Suppressor macrophage (primary cell): ENCODE measurements at places on chromosomes 12 and 14.

DNA sequence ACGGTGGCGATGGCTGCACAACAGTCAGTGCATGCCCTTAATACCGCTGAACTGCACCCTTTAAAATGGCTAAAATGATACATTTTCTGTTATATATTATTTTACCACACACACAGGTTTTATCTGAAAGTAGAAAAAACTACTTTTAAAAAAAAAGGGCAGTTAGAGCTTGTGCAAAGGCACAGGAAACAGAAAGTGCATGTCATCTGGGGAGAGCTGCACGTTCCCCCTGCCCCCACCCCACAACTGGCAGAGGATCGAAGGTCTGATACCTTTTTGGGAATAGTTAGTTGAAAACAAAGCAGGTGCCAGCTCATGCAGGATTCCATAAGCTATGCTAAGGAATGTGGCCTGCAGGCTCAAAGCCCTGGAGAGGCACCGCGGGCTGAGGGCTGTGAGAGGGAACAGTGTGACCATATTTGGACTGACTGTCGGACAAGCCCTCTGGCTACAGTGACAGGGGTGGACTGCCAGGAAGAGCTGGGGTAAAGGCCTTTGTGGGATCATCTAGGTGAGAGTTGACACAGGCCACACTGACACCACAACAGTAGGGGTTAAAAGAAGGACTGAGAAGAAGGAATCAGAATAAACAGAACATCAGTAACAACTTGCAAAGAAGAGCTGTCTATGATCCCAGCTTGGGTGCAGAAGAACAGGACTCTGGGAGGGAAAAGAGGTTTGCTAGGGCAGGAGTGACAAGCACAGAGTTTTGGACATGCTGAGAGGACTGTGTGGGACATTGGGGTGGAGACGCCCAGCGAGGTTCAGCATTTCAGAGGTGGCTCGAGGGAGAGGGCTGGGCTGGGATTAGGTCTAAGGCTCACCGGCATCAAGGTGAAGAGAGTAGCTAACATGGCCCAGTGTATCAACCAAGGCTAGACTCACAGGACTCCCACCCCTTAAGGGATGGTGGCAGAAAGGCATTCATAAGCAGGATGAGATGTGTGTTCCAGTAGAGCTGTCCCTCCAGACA is 54.6 kb downstream of the ACTN1 start:
- DNase-seq: no peak

DNA sequence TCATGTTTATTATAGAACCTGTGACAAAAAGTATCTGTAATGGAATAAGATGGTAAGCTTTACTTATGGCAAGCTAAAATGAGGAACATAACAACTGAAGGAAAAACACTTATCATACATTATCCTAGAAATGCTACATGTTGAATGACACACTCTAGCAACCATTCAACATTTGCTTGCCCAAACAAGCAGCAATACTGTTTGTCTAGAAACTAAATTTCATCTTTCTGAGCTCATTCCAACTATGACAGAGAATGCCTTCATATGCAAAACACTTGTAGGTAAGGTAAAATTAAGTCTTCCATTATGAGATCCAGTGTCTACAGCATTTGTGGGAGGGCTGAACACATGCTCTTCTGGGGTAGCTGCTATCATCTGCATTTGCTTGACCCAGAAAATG is 108.1 kb downstream of the MDGA2 start:
- no peak for DNase-seq

DNA sequence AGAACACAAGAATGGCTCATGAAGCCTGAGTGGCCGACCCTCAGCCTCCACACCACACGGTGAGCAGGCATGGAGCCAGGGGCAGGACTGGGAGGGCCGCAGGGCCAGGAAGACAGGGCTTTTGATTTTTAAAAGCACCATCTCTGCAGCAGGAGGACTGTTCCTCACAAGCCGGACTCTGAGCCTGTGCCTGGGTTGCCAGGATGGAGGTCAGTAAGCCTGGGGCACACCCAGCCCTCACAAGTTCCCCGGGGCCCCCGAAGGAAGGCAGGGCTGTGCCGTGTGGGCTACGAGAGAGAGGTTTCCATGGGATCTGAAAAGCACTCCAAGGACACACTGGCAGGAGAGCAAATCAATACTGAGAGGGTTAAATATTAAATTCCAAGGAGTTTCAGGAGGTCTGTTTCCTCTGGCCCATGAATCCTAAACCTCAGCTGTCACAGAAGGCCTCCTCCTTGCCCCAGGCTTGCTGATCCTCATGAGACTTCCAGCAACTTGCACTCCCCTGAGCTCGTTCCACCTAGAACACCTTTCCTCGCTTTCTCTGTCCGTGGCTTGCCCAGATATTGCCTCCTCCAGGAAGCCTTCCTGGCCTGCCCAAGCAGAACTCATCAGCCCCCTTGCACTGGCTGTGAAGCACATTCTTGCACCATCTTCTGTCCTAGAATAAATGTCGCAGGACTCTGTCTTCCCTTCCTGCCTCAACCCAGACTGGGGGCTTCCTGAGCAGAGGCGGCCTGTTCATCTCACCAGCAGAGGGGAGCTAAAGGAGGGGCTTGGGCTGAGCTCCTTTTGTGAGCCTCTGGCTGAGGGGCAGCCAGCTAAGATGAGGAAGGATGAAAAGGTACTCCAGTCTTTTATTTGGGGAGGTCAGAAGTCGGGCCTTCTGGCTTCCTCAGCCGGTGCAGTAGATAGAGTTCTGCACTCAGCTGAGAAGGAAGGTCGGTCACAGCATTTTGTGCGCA is 64.6 kb downstream of the CCDC88C start:
- no peak for DNase-seq

DNA sequence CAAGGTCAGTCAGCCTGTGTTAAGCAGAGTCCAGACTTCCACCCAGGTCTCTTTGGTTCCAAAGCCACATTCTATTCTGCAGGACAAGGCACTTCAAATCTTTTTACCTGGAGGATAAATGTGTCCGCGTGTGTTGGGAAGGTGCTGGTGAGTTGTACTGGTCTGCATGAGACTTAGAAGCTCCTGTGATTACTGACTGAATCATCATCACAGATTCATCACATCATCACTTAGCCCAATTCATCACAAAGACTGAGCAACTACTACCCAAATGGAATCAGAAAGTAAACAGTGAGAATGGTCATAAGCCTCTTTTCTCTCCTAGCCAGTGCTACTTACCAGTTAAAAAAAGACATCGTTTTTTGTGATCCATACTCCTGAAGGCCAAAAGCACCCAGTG is 5.3 kb downstream of the SLC15A5 start:
- DNase-seq: no peak

GRCh38 chr12:27571463-27571862 is 47.5 kb downstream of the PPFIBP1 start:
- no peak for DNase-seq

- no peak for DNase-seq
Measured at GRCh38 chr14:75991753-75992152, 6.2 kb downstream of the IFT43 start.

DNA sequence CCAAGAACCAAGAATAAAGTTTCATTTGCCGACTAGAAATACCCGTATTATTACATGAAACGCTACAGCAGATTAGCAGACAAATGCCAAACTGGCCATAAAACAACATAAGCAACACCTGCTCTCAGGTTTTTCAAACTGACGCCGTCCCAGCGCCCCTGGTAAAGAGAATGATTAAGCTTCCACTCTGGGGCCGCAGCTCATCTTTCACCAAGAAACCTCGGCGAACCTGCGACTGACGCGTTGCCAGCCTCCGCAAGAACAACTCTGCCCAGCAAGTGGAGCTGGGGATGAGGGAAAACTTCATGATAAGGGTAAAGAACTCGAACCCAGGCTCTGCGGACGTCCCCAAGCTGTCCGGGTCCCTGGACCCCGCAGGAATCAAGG is 530 bp downstream of the ARL1 start:
- no peak for DNase-seq

DNA sequence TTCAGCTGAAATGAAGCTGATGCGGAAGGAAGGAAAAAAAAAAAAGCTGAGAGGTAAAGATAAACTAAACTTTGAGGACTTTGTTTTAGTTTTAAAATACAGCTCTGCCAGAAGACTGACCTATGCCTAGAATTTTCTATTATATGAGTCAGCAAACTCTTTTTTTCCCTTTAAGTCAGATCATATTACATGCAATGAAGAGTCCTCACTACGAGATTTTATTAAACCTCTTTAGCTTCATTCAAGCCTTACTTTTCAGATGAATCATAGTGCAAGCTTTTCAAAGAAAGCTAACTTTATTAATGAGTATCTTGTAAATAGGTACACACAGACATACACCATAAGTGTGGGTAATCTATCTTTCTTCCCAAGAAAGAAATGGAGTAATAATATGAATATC is 57.8 kb upstream of the FSCB start:
- DNase-seq: no peak

DNA sequence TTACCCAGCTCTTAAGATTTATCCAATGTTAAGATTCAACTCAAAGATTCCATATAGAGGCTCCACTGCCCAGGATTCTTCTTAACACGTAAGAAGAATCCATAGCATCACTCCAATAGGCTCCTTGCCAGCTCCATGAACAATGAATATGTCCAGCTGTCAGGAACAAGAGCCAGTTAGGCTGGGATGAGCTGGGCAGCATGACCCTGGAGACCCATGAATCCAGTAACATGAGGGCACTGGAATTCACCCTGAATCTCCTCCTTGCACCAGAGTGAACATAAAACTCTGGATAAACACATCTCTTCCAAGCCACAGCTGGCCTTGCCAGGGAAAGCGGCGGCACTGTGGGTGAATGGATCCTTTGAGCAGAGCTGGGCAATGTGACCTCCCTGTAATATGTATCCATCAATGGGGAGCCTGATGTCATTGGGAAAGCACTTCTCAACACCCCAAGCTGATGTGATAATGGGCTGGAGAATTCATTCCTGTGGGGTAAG is 24.4 kb upstream of the TC2N start:
- no peak for DNase-seq

DNA sequence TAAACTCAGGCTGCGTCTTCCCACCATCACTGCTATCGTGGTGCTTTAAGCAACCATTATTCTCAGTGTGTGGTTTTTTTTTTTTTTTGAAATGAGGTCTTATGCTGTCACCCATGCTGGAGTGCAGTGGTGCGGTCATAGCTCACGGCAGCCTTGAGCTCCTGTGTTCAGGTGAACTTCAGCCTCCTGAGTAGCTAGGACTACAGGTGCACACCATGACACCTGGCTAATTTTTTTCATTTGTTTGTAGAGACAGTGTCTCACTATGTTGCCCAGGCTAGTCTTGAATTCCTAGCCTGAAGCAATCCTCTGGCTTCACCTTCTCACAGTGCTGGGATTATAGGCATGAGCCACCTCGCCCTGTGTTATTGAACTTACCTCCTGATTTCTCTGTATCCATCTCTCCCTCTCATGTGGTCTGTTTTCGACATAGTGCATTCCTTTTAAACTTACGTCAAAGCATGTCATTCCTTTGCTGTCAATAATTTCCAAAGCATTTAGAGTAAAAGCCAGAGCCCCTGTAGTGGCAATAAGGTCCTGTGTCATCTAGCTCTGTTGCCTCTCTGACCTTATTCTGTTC is 255.5 kb downstream of the SNAPC1 start:
- no peak for DNase-seq

GRCh38 chr14:51597261-51598001 is 54.3 kb upstream of the FRMD6 start:
- DNase-seq: no peak

DNA sequence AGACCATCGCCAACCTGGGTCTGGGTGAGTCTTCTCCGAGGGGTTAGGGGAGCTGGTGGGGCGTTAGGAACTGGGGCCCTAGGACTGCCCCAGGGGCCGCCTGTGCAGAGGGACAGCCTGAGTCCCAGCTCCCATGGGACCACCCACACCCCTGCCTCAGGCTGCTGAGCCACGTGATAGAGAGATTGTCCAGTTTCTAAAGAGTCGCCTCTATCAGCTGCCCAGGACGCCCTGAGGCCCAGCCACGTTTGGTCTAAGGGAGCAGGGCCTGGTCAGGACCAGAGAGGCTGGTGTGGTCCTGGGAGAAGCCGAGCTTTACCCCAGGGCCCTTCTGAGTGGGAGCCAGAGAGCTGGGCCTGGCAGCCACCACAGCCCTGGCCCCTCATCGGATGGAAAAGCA is 107.1 kb downstream of the LGMN start:
- DNase-seq: no peak

GRCh38 chr14:75025082-75025481 is 22.4 kb downstream of the EIF2B2 start:
- peak; percentile 71 for DNase-seq

DNA sequence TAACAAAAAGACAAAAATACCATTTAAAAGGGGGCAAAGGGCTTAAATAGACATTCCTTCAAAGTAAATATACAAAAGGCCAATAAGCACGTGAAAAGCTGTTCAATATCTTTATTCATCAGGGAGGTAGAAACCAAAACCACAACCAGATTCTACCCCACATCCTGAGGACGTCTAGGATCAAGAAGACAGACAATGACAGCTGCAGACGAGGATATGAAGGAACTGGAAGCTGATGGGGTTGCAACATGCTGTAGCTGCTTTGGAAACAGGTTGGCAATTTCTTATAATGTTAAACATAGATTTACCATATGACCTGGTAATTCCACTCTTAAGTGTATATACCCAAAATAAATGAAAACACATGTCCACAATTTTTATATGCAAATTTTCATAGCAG is 85.1 kb upstream of the C14orf180 start:
- no peak for DNase-seq

DNA sequence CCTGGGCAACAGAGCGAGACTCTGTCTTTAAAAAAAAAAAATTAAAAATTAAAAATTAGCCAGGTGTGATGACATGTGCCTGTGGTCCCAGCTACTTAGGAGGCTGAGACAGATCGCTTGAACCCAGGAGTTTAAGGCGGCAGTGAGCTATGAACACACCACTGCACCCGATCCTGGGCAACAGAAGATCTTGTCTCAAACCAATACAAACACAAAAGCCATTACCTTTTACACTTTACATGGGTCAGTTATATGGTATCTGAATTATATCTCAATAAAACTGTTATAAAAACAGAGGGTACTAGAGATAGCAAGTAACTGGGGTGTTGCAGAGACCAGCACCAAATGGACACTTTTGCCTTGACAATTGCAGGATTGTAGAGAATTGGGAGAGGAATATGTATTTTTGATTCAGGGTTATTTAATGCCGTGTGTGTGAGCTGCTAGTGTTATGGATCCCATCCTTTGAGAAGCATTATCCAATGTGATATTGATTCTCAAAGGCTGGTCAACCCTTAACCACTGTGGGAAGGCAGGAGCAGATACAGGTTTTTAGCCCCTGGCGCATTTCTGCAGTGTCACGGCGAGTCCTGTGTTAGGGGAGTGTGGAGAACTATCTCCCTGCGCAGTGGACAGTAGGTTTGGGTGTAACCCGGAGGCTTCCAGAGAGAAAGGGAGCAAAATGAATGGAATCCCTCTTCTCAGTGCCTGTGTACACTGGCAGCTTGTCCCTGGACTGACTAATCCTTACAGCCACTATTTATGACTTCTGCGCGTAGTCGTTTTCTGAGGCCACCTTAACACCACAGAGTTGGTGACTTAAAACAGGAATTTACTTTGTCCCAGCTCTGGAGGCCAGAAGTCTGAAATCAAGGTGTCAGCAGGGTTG is 4.3 kb downstream of the PSMD9 start:
- DNase-seq: no peak

GRCh38 chr14:24395609-24396582 is 2.9 kb upstream of the NYNRIN start:
- peak; percentile 62 for DNase-seq
